ENCODE measurements at places on chromosomes 2 and 18. TPM values are rescaled to one million over a fixed set of nuclear protein-coding genes. Genes with fewer than 3 reads are reported as not detected.

The REEP1 gene
- 0.34 TPM for total RNA-seq

The RFX8 gene
- total RNA-seq = 0.70 TPM

The SLC35F6 gene
- total RNA-seq = 85.9 TPM

The TMEM178A gene
- total RNA-seq = 7.4 TPM

The VWC2L gene
- total RNA-seq = not detected

The SOS1 gene
- 36.6 TPM for total RNA-seq

The RAPGEF4 gene
- total RNA-seq = 19.9 TPM

DNA sequence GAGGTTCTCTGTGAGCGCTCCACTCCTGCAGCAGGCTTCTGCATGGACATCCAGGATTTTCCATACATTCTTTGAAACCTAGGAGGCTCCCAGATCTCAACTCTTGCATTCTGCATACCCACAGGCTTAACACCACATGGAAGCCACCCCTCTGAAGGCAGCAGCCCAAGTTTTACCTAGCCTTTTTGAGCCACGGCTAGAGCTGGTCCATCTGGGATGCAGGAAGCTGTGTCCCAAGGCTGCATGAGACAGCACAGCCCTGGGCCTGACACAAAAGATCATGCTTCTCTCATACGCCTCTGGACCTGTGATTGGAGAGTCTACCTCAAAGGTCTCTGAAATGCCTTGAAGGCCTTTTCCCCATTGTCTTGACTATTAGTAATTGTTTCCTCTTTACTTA lies 53.6 kb upstream of the RPRM start:
- H3K4me3 ChIP-seq = no peak overlapping the region
- H3K36me3 ChIP-seq = no peaks in the 10 kb centered on the region
- H3K4me1 ChIP-seq = no peaks in the 10 kb centered on the region
- DNase-seq = no peak

DNA sequence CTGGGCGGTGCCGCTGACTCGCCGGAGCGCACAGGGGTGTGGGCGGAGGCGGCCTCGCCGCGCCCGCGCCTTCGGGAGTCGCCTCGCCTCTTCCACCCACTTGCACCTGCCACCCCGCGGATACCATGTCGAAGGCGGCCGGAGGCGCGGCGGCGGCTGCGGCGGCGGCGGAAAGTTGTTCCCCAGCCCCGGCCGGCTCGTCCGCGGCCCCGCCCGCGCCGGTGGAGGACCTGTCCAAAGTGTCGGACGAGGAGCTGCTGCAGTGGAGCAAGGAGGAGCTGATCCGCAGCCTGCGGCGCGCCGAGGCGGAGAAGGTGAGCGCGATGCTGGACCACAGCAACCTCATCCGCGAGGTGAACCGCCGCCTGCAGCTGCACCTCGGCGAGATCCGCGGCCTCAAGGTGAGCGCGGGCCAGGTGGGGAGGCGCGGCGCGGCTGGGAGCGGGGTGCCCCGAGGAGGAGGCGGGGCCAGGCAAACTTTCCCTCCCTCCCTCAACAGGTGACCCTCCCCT lies 766 bp downstream of the CCDC85A start:
- H3K36me3 ChIP-seq = no peaks in the 10 kb centered on the region
- peaks cover 4% of the 10 kb centered on the region for H3K27me3 ChIP-seq
- H3K4me1 ChIP-seq = peaks cover 29% of the 10 kb centered on the region
- DNase-seq = no peak

DNA sequence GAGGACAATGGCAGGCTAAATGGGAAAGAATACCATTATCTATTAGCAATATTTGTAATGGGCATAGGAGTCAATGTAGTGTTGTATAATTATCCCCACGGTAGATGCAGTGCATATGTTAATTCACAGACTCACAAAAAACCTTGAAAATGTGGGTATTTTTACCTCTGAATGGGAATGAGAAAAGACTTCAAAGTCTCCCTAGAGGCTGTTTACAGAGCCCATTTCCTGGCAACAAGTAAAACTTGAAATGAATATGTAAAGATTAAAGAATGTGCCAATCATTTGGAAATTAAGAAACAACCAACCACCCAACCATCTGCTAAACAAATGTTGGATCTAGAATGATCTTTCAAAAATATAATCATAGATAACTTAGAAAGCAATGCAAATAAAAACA lies 27.1 kb downstream of the TRPM8 start:
- H3K27ac ChIP-seq = no peak overlapping the region
- no peaks in the 10 kb centered on the region for H3K36me3 ChIP-seq
- H3K27me3 ChIP-seq = peaks cover 11% of the 10 kb centered on the region
- peaks cover under 1% of the 10 kb centered on the region for H3K4me1 ChIP-seq

GRCh38 chr2:75527676-75528075 lies 33.1 kb downstream of the EVA1A start:
- H3K27ac ChIP-seq = no peak overlapping the region
- H3K4me3 ChIP-seq = no peak overlapping the region
- H3K36me3 ChIP-seq = no peaks in the 10 kb centered on the region
- no peaks in the 10 kb centered on the region for H3K4me1 ChIP-seq

DNA sequence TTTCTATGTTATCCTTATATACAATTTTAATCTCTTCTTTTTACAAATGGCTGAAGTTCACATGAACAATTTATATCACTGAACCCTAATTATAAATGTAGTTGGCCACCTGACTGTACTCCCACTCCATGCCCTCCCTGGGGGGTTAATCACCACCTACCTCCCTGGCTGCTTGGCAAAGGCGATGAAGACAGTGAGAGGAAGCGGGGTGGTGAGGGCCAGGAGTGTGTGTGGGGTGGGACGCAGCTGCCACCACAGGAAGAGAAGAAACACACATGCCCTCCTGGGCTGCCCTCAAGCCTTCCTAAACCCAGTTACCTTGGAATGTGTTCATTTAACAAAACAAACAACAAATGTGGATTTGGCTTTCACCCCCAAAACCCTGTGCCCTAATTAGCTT lies 87.0 kb upstream of the REV1 start:
- H3K4me3 ChIP-seq = no peak overlapping the region
- H3K27ac ChIP-seq = no peak overlapping the region
- H3K36me3 ChIP-seq = no peaks in the 10 kb centered on the region
- peaks cover 14% of the 10 kb centered on the region for H3K4me1 ChIP-seq

DNA sequence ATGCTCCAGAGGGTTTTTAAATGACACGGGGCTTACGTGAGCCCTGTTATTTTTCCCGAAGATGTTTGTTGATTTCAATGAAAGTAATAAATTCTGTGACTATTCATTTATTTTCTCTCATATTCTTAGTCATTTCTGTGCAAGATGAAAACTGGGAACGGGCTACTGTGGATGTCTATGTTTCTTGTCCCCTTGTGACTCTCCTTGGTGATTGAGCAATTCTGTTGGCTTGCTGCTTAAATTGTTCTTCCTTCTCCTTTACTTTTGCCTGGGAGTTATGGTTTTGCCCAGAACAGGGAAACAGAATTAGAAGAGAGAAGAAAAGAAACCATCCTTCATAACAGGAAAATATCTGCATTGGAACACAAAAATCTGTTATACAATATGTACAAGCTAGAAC lies 508.2 kb upstream of the DSEL start:
- H3K4me1 ChIP-seq = no peaks in the 10 kb centered on the region
- no peaks in the 10 kb centered on the region for H3K36me3 ChIP-seq
- H3K4me3 ChIP-seq = no peak overlapping the region
- no peak for DNase-seq

DNA sequence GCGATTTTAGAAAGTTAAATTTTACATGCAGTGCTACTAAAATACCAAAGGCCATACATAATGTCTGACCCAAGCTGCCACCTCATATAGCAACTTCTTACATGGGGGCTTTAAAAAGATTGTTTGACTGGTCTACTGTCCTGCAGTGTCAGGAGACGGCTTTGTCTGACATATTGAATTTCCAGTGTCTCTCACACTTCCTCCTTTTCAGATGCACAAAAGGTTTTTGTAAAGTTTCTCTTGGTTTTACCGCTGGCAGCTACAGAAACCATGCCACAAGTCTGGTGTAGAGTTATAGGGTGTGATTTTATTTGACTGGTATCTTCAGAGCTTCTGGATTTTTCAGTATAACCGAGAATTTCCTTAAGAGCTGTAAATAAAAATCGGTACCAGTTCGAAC lies 1.1 kb upstream of the ASAP2 start:
- H3K4me1 ChIP-seq = peaks cover 33% of the 10 kb centered on the region
- DNase-seq = no peak
- H3K36me3 ChIP-seq = no peaks in the 10 kb centered on the region
- no peak overlapping the region for H3K27ac ChIP-seq
- H3K4me3 ChIP-seq = peak overlapping the region; percentile 89
- no peaks in the 10 kb centered on the region for H3K27me3 ChIP-seq

DNA sequence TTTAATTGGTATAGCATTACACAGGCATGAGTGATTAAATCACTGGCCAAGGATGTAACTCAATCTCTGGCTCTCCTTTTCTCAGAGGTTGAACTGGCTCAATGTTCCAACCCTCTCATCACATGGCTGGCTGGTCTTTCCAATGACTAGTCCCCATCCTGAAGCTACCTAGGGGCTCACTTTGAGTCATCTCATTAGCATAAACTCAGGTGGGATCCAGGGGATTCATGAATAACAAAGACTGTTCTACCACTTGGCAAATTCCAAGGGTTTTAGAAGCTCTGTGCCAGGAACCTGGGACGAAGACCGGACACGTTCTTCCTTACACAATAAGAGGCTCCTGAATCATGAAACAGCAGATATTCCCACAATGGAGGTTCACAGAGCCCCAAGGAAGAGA lies 145.0 kb upstream of the SPATS2L start:
- H3K27ac ChIP-seq = no peak overlapping the region
- no peak overlapping the region for H3K4me3 ChIP-seq
- no peaks in the 10 kb centered on the region for H3K4me1 ChIP-seq
- H3K27me3 ChIP-seq = no peaks in the 10 kb centered on the region

GRCh38 chr2:191499874-191500565 lies 177.9 kb upstream of the NABP1 start:
- H3K27me3 ChIP-seq = no peaks in the 10 kb centered on the region
- no peak for DNase-seq
- H3K36me3 ChIP-seq = no peaks in the 10 kb centered on the region
- no peak overlapping the region for H3K27ac ChIP-seq

DNA sequence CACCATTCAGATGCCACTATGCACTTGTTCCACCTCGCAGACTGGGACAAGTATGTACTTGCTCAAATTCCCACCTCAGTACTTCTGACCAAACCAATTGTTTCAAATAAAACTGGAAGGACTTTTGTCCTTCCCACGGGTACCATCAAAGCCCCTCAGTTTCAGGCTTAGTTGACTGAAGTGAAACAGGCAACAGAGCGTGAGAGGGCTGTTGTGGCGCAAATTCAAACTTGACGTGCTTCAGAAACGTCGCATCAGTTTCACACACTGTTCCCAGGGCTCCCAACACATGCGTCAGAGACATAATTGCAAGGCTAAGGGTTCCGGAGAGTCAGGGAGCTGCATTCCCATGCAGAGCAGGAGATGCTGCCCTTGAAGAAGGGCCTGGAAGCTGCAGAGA lies 33.7 kb downstream of the RNF152 start:
- H3K27ac ChIP-seq = no peak overlapping the region
- H3K4me3 ChIP-seq = no peak overlapping the region
- H3K36me3 ChIP-seq = no peaks in the 10 kb centered on the region
- no peaks in the 10 kb centered on the region for H3K27me3 ChIP-seq

DNA sequence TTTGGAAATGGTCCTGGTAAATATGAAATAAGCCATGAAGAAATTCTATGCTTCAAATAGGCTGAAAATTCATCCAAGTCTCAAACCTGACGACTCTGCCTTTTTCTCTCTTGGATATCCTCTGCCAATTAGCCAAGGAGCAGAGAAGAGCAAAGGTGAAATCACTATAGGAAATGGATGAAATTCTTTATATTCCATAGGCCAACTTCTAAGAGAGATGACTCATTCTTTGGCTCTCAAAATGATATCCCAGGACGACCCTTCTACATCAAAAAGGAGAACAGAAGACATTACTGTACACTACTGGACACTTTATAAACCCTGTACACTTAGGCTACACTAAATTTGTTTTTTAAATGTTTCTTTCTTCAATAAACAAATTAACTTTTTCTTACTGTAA lies 22.7 kb downstream of the PDE1A start:
- DNase-seq = no peak
- H3K27ac ChIP-seq = no peak overlapping the region
- H3K4me1 ChIP-seq = no peaks in the 10 kb centered on the region

GRCh38 chr2:70104231-70105111 lies 17.2 kb downstream of the PCBP1 start:
- no peak overlapping the region for H3K27ac ChIP-seq
- no peaks in the 10 kb centered on the region for H3K36me3 ChIP-seq
- no peaks in the 10 kb centered on the region for H3K27me3 ChIP-seq
- peaks cover 26% of the 10 kb centered on the region for H3K4me1 ChIP-seq

DNA sequence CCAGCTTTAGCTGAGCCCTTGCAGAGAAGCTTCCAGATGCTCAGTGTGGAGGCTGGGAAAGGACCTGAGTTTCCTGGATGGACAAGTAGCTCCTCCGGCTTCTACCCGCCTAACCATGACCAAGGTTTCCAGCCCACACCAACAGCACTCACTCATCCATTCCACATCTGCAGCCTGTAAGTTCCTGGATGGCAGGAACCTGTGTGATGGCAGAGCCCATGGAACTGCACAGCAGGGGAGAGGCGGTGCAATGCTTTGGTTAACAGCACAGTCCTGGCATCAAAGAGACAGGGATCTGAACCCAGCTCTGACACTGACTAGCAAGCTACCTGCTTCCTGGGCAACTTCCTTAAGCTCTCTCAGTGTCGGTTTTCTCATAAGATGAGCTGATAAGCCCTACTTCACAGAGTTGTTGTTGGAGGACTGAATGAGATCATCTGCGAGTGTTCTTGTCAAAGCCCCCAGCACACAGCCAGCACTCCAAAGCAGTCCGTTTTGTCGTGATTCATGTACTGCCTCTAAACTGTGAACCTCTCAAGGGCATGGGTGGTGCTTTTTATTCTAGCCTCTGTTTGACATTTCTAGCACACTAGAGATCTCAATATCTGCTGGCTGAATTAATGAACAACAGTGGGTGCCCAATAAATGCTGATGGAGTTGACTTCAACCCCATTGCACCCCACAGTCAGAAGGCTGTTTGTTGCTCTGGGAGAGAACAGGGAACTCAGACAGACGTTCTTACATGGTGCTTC lies 41.6 kb upstream of the OTOF start:
- H3K4me3 ChIP-seq = no peak overlapping the region
- no peaks in the 10 kb centered on the region for H3K4me1 ChIP-seq
- H3K27me3 ChIP-seq = peaks cover 28% of the 10 kb centered on the region
- no peaks in the 10 kb centered on the region for H3K36me3 ChIP-seq
- DNase-seq = no peak

- H3K27me3 ChIP-seq = no peaks in the 10 kb centered on the region
- no peak overlapping the region for H3K4me3 ChIP-seq
- H3K27ac ChIP-seq = no peak overlapping the region
- no peak for DNase-seq
Observed at GRCh38 chr2:205748639-205749038, 66.3 kb downstream of the NRP2 start.

DNA sequence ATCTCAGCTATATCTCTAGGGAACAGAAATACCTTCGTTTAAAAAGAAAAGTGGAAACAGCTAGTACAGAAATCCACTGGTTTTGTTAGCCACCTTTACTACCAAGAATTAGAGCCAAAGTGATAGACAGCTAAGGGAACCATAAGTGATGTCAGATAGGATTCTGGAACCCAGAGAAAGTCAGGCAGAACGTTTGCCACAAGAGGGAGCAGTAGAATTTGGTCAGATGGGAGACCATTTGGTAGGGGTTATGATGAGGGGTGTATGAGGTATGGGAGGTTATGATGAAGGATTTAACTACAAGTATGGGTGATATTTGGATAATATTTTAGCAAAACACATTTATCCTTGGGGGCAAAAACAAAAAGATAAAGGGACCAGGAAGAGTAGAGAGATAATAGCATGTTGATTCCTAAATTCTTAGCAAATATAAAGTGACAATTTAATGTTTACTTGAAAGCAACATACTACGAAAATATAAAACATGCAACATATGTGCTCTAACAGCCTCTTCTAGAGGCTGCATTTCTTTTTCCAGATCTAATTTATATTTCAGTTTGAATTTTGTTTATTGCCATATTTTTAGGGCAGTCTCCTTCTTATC lies 3.3 kb downstream of the SLC8A1 start:
- peaks cover 22% of the 10 kb centered on the region for H3K4me1 ChIP-seq
- peaks cover 8% of the 10 kb centered on the region for H3K27me3 ChIP-seq
- no peak overlapping the region for H3K4me3 ChIP-seq

All from suprapubic skin (tissue), 4 donors.